ENCODE measurements at places on chromosomes 7 and 10. TPM values are rescaled to one million over a fixed set of nuclear protein-coding genes. Genes with fewer than 3 reads are reported as not detected.

HTRA1 gene
- total RNA-seq: 64.4 TPM

BMI1 gene
- total RNA-seq: 37.6 TPM

OR2A5 gene
- total RNA-seq: not detected

SPDYE8 gene
- total RNA-seq: not detected

RARRES2 gene
- total RNA-seq: not detected

MMD2 gene
- not detected for total RNA-seq

CNTNAP2 gene
- not detected for total RNA-seq

UTF1 gene
- not detected for total RNA-seq

CEP55 gene
- total RNA-seq: 68.6 TPM

PKD2L1 gene
- 0.07 TPM for total RNA-seq

HTR7 gene
- 0.13 TPM for total RNA-seq

TRPV6 gene
- total RNA-seq: not detected

ZSCAN25 gene
- total RNA-seq: 10.2 TPM

CLDN3 gene
- total RNA-seq: 3.5 TPM

ENO4 gene
- total RNA-seq: 0.06 TPM

UCMA gene
- not detected for total RNA-seq

ADAM8 gene
- total RNA-seq: 3.8 TPM

NCF1 gene
- 0.13 TPM for total RNA-seq

PRPS1L1 gene
- not detected for total RNA-seq

SLC39A12 gene
- not detected for total RNA-seq

RPEL1 gene
- total RNA-seq: 0.07 TPM

CYP26A1 gene
- total RNA-seq: 2.2 TPM

IDI2 gene
- total RNA-seq: not detected

THNSL1 gene
- total RNA-seq: 3.6 TPM

SH2D4B gene
- 0.09 TPM for total RNA-seq

KDM7A gene
- 1.7 TPM for total RNA-seq

HOXA3 gene
- 6.9 TPM for total RNA-seq

IFIT3 gene
- total RNA-seq: 5.5 TPM

STEAP1 gene
- 18.0 TPM for total RNA-seq

SPDYE16 gene
- total RNA-seq: not detected

IKZF1 gene
- not detected for total RNA-seq

FGF8 gene
- 0.17 TPM for total RNA-seq

NRP1 gene
- 67.9 TPM for total RNA-seq

MPLKIP gene
- total RNA-seq: 36.2 TPM

TMEM273 gene
- total RNA-seq: not detected

SYCE1 gene
- not detected for total RNA-seq

FOXP2 gene
- not detected for total RNA-seq

LANCL2 gene
- total RNA-seq: 15.1 TPM

MINDY3 gene
- 15.0 TPM for total RNA-seq

C10orf53 gene
- not detected for total RNA-seq

VIPR2 gene
- total RNA-seq: not detected

PLAC9 gene
- total RNA-seq: not detected

HYAL4 gene
- not detected for total RNA-seq

NAMPT gene
- 119 TPM for total RNA-seq

ZMIZ2 gene
- 22.9 TPM for total RNA-seq

CTAGE8 gene
- total RNA-seq: not detected

SVOPL gene
- not detected for total RNA-seq

TEX36 gene
- total RNA-seq: not detected

AKR1E2 gene
- total RNA-seq: 5.6 TPM

CCL26 gene
- total RNA-seq: 9.9 TPM

GPR15LG gene
- not detected for total RNA-seq

All from A549 treated with Mapracorat at 1 μM for 4 hours (cell line).